ENCODE measurements at places on chromosomes 5 and 9.

- DNase-seq = no peak
Measured at GRCh38 chr9:124284940-124285441, 27.2 kb downstream of the NEK6 start.

GRCh38 chr5:17123010-17123409 lies 94.4 kb upstream of the BASP1 start:
- no peak for DNase-seq

GRCh38 chr5:68384936-68385594 lies 169.5 kb downstream of the PIK3R1 start:
- DNase-seq = no peak

- no peak for DNase-seq
Measured at GRCh38 chr9:68914751-68915150, 99.2 kb downstream of the PRKACG start.

- no peak for DNase-seq
Measured at GRCh38 chr5:14142202-14142826, 828 bp upstream of the TRIO start.

DNA sequence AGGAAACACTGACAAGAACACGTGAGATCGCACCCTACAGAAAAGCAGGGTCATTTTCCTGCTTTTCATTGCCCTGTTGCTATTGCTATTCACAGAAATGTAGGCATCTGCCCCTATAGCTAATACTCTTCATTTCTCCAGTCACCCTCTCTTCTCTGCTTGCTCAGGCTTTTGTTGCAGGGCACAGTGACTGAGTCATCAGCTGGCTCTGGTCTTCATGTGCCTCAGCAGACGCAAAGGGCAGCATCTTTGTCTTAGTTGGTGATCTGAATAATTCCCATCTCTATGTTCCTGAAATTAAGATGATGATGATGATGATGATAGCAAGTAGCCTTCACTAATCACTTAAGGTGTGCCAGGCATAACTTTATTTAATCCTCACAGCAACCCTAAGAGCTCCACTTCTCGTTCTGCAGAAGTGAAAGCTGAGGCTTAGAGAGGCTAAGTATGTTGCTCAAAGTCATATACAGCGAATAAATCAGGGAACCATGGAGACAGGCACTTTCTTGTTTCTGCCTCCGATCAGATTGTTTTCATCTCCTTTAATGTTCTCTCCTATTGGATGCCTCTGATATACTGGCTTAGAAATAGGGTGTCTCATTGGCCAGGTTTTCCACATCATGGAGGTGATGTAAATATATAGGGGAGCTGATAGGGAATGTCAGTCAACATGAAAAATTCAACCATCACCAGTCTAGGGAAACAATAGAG lies 133.0 kb upstream of the STK32A start:
- no peak for DNase-seq

DNA sequence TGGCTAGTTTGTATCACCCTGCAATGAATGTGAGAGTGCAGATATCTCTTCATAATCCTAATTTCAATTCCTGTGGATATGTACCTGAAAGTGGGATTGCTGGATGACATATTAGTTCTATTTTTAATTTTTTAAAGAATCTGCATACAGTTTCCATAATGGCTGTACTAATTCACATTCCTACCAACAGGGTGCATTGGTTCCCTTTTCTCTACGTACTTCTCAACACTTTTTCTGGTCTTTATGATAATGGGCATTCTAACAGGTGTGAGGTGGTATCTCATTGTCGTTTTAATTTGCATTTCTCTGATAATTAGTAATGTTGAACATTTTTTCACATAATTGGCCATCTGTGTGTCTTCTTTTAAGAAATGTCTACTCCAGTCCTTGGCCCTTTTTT lies 927.5 kb downstream of the DTWD2 start:
- no peak for DNase-seq

DNA sequence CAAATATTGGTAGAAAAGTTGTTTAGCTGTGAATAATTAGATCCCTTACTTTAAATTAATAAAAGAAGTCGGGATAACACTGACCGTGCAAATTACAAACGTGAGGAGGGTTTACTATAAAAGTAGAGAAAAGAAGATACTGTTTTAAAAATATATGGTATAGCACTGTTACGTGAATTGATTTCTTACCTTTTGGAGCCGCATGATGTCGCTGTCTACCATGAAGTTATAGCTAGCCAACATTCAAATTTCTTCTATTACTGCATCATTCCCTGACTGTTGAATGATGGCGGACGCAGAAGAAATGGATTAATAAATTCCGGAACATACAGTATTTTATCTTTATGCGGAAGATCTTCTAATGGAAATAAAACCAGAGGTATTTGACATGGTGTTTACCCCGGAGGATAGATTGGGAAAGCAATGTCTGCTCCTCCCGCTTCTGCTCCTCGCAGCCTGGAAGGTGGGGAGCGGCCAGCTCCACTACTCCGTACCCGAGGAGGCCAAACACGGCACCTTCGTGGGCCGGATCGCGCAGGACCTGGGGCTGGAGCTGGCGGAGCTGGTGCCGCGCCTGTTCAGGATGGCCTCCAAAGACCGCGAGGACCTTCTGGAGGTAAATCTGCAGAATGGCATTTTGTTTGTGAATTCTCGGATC lies at the start of gene PCDHA6:
Gene PCDHA6 (plus strand): TSS at position 257 of the 658 bp plus-strand sequence. CDS start 132 bp downstream, at position 389.
- no peak for DNase-seq

- no peak for DNase-seq
Measured at GRCh38 chr9:74496406-74496805, 729 bp upstream of the RORB start.

DNA sequence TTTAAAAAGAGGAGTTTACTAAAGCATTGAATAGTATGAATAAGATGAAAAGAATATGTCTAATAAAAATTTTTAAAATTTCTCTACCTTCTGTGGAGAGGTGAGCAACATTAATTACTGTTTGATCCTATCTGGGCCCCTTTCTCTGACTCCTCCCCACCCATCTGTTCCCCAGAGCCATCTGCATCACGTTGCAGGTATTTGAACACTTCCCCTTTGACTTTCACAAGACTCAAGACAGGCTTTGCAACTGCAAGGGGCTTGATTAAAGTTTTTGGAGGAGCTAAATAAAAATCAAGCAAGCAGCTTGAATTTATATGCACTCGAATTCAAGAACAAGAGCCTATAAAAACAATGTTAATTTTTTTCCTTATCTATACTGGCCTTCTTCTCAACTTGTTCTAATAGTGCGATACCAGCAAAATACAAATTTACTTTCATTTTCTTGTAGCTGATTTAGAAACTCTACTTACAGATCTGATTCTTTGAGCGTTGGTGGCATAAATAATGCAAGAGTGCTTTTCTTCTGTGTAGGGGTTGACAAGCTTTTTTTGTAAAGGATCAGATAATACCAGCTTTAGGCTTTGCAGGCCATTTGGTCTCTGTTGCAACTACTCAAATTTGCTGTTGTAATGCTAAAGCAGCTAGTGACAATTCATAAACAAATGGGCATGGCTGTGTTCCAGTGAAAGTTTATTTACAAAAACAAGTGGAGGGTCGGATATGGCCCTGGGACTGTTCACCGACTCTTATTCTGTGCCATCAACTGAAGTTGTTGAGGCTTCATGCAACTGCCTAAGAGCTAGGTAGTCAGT lies 21.2 kb downstream of the TXNDC8 start:
- peak; percentile 41 for DNase-seq

GRCh38 chr5:87190687-87191086 lies 77.0 kb upstream of the RASA1 start:
- no peak for DNase-seq

DNA sequence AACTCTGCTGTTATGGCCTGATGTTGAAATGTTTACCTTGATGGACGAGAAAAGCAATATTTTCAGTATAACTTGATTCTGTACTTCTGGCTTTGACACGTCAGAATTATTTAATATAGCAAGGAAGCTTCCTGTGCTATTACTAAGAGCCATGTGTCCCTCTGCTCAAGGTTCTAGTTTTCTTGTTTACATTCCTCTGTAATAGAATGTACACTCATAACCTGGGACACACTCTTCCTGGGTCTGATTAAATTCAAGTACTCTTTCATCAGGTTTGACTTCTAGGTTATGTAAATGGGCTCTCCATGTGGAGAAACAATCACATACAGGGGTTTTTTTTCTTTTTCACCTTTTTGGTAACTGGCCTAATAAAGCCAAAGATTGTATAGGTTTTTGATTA lies 33.1 kb downstream of the GTF3C4 start:
- no peak for DNase-seq

DNA sequence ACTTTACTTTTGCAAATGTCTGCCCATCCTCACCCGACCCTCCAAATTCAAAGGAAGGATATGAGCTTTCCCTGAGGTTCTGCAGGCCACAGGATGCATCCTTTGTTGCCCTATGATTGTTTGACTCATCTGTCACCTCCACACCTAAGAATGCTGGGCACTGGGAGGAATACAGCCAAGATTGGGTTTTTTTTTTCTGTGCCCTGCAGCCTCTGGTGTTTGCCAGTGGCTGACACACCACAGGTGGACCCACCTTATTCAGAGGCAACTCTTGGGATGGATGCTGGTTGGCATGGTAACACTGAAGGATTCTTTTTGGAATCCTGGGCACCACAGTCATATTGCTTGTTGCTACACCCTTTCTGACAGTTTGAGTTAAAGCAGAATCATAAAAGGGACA lies 29.7 kb downstream of the C9orf152 start:
- DNase-seq = no peak

- DNase-seq = no peak
Measured at GRCh38 chr5:170896779-170897178, 35.0 kb downstream of the RANBP17 start.

DNA sequence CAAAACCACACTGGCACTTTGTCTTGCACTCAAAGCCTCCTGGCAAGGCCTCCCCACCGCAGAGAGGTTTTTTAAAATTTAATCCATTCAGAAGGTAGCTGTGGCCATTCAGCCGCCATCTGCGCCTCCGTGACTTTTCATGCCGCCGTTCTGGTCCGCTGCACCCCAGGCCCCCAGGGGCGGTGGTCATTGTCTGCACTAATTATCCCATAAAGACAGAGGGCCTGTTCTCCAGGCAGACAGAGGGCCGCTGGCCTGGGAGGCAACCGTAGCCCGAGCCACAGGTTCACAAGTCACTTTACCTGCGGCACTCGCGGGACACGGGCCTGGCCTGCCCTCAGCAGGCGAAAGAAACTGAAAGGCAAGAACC lies 49.4 kb downstream of the EXD3 start:
- DNase-seq = no peak

DNA sequence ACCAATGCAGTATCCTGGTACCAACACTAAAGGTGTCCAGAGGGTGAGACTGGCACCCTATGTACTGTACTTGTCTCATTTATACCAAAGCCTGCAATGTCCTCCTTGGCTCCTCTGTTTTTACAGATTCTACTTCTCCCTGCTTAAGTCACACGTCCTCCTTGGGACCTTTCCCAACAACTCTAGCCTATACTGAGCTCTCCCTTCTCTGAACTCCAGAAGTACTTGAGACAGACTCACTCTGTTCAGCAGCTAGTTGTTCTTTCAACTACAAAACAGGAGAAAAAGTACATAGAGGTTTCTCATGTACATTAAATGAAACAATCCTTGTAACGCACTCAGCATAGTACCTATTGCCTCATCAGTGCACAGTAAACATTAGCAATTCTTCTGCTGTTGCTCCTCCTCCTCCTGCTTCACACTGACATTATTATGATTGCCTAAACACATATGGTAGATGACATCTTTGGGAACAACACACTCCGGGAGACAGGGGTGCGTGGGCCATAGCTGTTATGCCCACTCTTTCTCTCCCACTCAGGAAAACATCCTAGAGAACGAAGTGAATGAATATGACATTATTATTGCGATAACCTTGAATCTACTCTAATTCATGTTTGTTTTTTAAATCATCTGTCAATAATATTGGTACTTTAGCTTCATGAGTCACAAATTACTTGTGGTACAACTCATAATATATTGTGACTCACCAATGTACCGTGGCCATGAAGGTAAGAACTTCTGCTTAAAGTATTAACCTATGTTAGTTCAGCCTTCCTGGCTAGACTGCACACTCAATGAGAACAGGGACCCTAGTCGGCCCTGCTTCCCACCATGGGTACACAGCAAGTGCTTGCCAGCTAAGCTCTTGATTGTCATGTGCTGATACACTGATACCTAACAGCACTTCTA lies 180.3 kb upstream of the ADRA1B start:
- DNase-seq = no peak

- no peak for DNase-seq
Measured at GRCh38 chr9:129777769-129778130, 24.9 kb upstream of the PTGES start.

DNA sequence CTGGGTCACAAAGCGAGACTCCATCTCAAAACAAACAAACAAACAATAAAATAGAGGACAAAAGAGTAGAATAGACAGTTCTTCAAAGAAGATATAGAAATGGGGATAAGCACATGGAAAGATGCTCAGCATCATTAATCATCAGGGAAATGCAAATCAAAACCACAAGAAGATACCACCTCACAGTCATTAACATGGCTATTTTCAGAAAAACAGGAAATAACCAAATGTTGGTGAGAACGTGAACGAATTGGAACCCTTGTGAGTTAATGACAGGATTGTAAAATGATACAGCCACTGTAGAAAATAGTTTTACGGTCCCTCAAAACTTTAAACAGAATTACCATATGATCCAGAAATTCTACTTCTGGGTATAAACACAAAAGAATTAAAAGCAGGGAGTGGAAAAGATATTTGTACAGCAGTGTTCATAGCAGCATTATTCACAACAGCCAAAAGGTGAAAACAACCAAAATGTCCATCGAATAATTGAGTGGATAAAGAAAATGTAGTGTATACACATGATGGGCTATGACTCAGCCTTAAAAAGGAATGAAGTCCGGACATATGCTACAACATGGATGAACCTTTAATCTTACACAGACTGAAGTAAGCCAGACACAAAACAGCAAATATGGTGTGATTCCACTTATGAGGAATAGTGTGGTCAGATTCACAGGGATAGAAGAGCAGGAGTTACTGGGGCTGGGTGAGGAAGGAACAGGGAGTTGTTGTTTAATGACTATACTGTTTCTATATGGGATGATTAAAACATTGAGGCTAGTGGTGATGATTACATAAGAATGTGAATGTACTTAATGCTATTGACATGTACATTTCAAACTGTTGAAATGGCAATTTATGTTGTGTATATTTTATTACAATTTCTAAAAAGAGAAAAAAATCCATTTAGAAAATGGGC lies 19.7 kb downstream of the OR2V2 start:
- peak; percentile 47 for DNase-seq

DNA sequence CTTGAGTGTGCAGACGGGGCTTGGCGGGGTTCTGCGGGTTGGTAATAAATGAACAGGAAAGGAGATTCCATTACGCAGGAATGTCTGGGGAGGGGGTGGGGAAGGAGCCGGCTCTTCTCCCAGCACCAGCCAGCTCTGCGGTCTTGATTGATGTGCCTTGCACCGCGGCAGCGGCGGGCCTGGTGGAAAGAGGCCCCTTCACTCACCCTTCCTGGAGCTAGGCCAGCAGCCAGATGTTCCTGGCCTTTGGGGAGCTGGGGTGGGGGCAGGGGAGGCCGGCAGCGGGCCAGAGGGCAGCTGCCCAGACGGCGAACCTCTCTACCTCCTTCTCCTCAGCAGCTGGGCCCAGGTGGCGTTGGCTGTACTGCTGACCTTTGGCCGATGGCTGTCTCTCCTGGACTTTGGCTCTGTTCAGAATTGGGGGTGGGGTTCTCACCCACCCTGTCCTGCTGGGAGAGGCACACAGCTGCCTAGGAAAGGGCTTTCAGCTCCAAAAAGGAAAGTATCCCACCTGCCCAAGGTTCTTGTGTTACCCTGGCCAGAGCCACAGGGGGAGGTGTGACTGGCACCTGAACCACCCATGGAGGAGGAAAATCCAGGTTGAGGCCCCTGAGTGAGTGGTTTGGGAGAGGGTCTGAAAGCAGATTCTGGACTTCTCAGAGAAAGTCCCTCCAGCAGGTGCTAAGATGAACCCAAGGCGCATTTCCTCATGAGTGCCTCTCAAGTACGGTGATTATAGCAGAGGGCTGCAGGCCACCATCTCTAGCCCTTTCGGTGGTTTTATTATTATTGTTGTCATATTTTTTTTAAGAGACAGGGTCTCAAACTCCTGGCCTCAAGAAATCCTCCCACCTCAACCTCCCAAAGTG lies 58.0 kb upstream of the SYNPO start:
- no peak for DNase-seq
